NCI-H2029 (cell line): ENCODE measurements at places on chromosomes 2 and 18.
A peak's percentile ranks its signal among the peaks of the same experiment; 100 is the strongest.

GRCh38 chr2:55879976-55880375 is 43.6 kb downstream of the EFEMP1 start:
- DNase-seq = no peak

DNA sequence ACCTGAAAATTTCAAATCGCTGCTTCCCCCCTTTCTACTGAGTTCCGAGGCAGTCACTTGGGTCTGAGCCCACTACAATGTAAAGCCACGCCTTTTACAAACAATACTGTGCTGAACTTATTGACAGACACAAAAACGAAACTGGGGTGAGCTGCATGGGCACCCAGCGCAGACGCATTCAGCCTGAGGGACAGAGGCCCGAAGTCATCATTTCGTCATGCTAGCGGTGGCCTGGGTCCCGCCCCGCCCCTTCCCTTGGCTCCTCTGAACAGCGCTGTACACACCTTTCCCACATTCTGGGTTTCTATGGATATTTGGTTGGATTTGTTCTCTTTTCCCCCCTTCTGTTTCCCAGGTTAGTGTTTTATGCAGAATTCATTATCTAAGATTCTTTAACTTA is 71.7 kb downstream of the EIPR1 start:
- DNase-seq = no peak

DNA sequence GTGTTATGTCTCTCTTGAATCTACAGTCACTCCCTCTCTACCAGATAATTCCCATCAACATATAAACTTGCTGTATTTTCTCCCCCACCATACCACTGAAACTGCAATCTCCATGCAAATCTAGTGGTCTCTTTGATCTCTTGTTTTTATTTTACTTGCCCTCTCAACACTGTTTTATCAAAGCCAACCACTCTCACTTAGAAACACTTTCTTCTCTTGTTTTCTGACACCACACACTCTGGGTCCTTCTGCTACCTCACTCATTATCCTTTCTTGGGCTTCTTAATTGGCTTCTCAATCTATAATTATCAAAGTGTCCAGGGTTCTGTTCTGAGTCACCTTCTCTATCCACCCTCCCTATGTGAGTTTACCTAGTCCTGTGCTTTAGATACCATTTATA is 2.0 kb upstream of the MCFD2 start:
- DNase-seq = no peak

- DNase-seq = no peak
These were observed 164.2 kb downstream of the VAPA start for GRCh38 chr18:10077986-10078385.

DNA sequence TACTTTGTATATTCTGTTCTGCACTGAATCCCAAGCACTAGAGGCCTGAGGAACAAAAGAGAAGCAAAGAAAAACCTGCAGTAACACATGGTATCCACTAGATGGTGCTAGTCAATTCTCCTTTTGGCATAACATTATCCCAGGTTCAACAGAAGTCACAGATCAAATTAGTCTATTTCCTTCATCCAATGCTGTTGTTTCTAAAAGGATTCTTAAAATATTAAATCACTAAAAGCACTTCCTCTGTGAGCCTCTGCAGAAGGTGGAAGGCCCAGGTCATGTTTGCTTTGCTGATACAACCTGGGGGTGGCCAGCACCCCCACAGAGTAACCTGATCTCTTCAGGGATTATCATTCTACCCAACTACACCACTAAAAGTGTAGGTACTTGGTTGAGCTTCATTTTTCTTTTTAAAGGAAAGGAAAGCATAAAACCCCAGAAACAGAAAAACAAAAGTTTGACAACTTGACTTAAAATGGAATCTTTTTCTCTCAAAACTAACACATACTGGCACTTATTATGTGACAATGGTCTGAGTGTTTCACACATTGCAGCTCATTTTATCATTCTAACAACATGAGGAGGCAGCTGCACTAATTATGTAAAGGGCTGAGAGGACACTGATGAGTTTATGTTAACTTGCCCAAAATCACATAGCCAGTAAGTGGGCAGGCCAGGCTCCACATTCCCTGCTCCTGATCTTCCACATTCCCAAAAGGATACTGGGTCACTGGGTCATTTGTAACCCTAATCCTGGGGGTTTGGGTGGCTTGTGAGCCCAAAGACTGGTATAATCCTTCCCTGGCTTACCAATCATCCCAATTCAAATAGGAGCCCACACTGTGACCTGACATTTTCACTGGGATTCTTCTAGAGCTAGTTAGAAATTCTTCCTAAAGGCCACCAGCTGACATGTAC is 66.8 kb upstream of the DNER start:
- DNase-seq = peak; percentile 27

- DNase-seq = no peak
These were observed 6.4 kb upstream of the SP9 start for GRCh38 chr2:174328114-174328960.

GRCh38 chr2:148565272-148565894 is 79.2 kb upstream of the EPC2 start:
- DNase-seq = no peak

DNA sequence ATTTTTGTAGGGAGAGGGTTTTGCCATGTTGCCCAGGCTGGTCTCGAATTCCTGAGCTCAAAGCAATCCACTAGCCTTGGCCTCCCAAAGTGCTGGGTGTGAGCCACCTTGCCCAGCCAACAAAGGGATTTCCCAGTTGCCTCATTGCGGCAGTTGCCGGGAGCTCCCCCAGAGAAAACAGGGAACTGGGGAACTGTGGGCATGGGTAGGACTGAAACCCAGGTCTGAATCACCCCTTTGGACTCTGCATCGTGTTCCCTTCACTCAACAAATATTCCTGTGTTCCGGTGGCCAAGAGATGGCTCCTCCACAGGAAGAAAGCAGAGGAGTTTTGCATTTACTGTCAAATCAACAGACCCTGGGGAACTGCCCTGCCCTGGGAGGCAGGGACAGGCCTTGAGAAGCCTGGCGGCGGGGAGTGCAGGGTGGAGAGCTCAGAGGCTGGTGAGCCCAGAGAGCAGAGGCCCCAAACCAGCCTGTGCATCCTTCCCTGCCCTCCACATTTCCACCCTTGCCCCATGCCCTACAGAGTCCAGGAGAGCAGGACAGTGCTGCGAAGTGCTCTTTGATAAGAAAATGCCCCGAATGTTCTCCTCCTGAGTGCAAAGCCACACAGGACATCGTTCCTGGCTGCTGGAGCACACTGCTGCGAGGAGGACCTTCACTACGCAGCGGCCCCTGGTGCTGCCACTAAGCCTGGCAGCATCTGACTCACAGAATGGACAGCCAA is 24.9 kb downstream of the MYO7B start:
- no peak for DNase-seq

- DNase-seq = no peak
These were observed 158.8 kb upstream of the CYRIA start for GRCh38 chr2:16824472-16824871.

DNA sequence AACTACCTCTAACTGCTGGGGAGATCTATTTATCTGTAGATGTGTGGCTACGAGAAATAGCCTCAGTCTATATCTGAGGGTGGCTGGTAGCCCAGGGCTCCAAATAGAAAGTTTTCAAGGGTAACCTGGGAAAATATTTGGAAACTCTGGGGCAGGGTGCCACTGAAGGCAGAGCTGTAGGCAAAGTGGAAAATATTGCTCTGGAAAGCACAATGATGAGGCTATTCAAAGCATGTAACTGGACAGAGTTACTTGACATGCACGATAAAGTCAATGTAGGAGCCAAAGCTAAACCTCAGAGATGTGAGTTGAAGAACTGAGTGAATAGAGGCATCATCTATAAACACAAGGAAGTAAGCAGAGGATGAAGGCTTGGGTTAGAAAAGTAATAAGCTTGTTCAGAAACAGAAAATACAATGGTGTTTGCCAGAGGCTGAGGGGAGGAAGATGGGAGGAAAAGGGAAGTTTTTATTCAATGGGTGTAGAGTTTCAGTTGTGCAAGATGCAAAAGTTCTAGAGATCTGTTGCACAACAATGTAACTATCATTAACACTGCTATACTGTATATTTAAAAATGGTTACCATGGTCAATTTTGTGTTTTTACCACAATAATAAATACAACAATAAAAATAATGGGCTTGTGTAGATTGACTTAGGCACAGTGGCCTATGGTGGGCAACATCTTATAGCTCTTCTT is 171.6 kb downstream of the MBD2 start:
- no peak for DNase-seq

DNA sequence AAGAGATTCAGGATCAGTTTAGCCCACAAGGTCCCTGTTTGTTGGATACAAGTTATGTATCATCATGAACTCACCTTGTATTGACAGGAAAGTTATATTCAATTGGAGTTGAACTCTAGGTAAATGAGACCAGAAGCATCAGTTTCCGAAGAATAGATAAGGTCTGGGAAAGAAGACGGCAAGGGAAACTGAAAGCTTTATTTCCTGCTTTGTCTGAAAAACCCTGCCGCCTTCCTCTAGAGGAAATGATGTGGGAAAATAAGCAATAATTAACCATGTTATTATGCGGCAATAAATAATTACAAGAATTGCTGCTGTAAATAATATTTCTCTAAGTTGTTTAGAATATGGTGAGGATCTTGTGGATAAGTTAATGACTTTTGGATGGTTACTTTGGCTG is 32.0 kb downstream of the LPIN1 start:
- DNase-seq = no peak
